Activated naive CD4-positive, alpha-beta T cell treated with anti-CD3 and anti-CD28 coated beads, Interleukin-2, amount 10 ng/mL, durations not matched to agents 7 days and 5 days (primary cell): ENCODE measurements at places on chromosomes 12 and 14.

- no peak for DNase-seq
These were observed 32.3 kb downstream of the NINJ2 start for GRCh38 chr12:630656-631632.

DNA sequence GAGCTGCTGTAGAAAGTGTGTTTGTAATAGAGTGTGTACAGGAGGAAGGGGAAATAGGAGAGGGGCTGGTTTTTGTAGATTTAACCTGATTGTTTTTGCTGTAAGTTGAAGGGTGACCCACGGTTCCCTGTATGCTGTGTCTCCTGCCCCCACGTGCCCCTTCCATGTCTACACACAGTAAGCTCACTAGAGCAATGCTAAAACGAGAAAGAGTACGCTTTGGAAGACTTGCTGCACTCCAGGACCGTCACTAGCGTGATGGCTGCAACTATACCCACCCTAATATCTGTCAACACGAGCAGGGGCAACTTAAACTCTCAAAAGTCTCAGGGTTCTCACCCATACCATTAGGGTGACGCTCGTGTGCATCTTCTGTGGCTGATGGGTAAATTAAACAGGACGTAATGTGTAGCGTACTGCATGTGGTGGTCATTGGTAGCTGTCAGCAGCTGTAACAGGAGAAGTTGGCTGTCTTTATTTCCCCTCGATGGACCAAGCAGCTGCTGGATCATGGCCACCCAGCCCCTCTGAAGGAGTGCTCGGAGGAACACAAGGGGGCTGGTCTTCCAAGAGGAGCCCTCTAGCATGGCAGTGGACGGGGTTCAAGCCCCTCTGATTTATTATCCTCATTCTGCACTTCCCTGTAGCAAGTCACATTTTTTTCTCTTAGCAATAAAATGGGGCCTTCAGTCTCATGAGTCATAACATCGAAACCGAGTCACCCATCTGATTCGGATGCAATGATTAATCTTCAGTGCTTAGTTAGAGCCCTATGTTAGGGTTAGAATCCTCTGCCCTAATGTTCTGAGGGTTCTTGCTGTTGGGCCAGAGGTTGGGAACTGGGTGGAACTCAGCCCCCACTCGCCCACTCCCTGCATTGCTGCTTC is 14.0 kb downstream of the CCND2 start:
- DNase-seq = no peak

DNA sequence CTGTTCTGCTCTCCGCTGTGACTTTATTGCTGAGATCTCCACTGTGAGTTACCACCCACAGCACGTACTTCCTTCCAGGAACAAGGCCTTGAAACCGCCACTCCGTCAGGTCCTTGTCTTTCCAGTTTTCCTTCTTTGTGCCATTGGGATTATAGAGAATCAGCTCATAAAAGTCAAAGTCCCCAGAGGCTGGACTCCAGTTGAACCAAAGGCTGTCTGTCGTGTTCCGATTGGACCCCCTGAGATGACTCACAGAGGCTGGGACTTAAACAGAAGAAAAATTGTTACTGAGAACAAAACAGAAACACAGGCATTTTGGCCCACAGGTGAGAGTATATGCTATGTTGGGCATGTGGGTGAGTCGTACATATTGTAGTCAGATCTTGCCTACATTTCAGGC is 76.6 kb downstream of the PTPRB start:
- no peak for DNase-seq

GRCh38 chr12:14175206-14175605 is 190.3 kb upstream of the ATF7IP start:
- no peak for DNase-seq

DNA sequence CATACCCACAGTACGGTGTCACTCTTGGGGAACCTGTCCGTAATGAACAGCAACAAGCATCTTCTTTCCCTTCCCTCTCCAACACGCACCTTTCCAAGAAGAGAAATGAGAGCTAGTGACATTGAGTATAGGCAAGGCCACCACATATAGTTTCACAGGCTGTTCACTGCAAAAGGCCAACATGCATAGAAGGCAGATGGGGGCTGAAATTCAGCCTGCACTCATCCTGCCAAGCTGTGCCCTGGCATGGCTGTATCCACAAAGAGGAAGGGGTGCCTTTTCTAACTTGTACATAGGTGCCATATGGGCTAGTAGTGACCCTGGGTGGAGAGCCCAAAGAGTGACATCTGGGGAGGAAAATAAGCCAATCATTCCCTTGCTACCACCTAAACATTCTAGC is 169.6 kb downstream of the ZFP36L1 start:
- no peak for DNase-seq

GRCh38 chr12:118050972-118051910 is 9.7 kb downstream of the WSB2 start:
- no peak for DNase-seq

DNA sequence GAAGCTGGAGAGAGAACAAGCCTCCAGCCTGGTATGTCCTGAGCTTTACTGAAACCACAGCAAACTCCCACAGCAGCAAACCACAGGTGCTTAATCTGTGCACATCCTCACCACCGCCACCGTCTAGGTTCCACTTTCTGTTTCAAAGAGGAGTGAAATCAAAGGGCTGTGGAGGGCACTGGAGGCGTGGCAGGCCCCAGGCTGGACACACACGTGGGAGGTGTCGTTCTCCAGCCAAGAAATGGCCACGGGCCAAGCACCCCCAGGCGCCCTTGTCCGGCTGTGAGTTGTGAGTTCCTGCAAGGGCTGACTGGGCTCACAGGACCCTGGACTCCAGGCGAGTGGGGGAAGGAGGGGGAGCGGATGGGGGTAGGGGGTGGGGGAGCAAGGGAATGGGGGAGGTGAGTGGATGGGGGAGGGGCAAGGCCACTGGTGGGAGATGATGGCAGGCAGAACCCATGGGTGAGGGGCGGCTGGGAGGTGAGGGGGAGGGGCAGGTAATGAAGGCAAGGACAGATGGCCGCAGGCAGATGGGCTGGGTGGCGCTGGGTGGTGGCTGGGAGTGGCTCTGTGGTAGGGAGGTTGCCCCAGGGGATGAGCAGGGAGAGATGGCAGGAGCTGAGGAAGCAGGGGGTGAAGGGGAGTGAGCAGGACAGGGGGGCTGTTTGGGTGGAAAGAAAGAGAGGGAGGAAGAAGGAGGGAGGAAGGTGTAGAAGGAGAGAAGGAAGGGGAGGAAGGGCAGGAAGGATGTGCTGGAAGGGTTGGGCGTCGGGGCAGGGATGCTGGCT is 86.7 kb downstream of the NCOR2 start:
- DNase-seq = peak; percentile 85

DNA sequence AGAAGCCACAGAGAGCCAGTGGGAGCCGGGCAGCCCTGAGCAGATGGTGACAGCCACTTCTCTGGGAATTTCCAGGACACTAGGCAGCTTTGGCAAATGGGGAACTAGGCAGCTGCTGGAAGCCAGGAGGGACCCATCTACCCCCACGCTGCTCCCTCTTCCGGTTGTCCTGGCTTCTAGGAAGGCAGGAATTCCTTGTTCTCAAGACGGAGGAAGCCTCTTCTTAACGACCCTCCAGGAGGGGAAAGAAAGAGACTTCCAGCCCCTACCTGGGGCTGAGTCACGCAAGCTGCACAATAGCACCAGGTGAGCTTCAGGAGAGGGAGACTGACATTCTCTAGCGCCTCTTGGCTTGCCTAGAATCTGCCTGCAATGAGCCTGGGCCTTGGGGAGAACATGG is 141.5 kb downstream of the ANO2 start:
- no peak for DNase-seq

DNA sequence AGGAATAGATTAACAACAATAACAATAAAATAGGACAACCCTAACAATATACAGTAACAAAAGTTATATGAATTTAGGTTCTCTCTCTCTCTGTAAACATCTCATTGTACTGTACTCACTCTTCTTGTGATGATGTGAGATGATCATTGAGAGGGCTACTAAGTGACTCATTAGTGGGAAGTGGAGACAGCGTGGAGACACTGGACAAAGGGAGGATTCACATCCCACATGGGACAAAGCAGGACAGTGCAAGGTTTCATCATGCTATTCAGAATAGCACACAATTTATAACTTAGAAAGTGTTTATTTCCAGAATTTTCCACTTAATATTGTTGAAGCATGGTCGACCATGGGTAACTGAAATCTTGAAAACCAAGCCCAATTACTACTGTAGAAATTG is 26.0 kb upstream of the SPATA7 start:
- no peak for DNase-seq

- DNase-seq = no peak
These were observed 25.9 kb downstream of the TRIM9 start for GRCh38 chr14:51069055-51069454.

DNA sequence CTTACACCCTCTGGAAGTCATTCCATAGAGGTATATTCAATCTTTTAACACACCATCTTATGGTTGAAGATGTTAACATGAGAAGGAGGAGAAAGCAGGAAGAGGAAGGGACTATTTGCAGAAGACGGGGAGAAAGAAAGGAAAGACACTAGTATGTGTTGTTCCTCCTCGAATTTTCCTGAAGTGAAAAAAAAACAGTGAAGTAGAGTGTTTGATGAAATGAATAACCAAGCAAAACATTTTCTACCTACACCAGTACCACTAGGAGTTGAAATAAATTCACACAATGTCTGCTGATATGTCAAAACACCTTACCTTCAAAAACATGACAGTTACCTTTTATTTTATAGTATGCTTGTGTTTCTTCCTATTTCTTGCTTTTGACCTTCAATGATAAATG is 1.4 kb upstream of the CNOT2 start:
- no peak for DNase-seq

- no peak for DNase-seq
These were observed 4.3 kb upstream of the GPR19 start for GRCh38 chr12:12700254-12700653.

GRCh38 chr14:63686926-63687325 is 40.9 kb downstream of the SGPP1 start:
- no peak for DNase-seq

GRCh38 chr12:114141921-114142564 is 175.9 kb upstream of the RBM19 start:
- no peak for DNase-seq

DNA sequence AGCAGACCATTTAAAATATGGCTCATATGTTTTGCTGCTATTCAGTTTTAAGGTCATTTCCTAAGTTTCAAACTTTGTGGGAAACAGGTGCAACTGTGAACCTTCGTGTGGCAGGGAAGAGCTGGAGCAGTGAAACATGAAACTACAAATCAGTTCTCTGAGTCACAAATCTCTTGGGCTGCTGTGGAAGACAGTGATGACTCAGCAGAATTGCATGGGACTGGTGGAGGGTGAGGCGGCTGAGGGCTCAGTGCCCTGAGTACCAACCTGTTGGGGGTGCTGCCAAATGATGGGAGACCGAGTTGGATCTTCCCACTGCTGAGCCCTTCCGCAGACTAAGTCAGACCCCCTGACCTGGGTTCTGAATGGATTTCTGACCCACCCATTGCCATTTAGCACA is 8.4 kb upstream of the CALM1 start:
- no peak for DNase-seq

GRCh38 chr14:50319293-50319692 is 7.2 kb downstream of the DMAC2L start:
- DNase-seq = no peak

DNA sequence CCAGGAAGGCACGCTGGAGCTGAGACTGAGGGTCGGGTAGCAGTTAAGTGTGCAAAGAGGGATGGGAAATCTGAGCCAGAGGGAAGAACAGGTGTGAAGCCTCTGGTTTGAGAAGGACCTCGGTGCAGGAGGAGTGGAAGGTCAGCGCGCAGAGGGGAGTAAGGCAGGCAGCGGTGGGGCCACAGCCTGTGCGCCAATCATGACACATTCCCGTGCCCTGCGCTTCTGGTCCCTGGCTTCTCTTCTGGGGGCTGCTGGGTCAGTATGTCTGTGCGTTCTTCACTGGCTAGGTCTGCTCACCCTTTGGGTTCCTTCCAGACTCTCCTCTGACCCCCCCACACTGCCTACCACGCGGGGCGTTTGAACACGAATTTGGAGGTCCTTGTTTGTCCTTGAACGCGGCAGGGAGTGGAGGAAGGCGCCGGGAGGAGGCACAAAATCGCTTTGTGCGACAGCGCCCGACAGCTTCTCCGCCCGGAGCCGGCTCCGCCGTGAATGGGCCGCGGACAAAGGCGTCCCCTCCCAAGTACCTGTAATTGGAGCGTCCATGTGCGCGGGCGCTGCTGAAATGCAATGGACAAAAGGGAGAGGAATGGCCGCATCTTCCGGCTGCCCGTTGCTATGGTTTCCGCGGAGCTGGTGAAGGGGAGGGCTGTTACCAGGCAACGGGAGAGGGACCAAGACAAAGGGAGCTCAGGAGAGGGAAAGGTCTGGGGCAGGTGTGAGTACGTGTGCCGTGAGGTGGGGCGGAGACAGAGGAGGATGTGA is 207.2 kb upstream of the SRRM4 start:
- no peak for DNase-seq

DNA sequence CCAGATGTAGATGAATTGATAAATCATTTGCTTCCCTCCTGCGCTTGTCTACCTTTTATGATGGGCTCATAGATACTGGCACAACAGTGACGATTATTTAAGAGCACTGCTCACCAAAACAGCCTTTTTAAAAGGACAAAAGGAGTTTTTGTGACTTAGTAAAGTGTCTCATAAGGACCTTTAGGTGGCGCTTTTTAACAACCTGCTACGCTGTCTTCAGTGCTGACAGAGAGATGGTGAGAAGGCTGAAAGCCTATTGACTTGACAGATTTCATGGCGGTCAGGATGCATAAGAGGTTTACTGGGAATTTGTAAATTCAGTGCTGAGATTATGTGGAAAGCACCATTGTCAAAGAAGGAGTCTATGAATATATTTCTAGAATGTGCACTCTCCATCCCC is 87.6 kb downstream of the SLC15A5 start:
- no peak for DNase-seq

DNA sequence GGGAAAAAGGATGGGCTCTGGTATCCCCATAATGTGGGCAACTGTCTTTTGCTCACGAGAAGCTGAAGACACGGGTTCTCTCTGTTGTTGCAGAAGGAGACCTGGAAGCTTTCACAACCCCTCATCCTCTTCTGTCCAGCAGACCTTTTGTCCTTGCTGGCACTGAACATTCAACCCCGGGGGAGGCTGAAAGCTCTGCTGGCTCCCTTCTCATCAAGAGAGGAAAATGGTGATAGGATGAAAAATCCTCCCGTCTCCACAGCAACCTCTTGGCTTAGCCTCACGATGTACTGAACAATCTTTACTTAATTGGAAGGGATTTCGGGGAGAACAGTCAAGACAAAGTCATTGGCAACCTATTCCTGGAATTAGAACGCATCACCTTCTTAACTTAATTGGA is 39.0 kb downstream of the ELK3 start:
- DNase-seq = no peak

DNA sequence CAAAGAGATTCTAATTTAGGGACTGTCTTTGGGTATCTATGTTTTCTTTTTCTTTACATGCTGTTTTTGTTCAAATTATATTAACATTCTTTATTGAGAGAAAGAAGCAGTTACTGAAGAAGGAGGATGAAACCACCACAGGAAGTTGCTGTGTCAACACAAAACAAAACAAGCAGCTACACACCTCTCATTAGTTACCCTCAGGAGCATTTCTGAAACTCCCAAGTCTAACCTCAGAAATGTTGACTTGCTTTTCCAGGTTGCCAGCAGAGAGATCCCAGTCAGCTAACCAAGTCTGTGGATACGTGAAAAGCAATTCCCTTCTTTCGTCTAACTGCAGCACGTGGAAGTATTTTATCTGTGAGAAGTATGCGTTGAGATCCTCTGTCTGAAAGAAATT is 33.5 kb downstream of the CLEC1A start:
- no peak for DNase-seq
